NCI-H1417 (cell line): ENCODE measurements at places on chromosomes 1 and 21.

GRCh38 chr1:202165267-202165941, 5.0 kb upstream of the PTPN7 start:
- DNase-seq, result no peak

DNA sequence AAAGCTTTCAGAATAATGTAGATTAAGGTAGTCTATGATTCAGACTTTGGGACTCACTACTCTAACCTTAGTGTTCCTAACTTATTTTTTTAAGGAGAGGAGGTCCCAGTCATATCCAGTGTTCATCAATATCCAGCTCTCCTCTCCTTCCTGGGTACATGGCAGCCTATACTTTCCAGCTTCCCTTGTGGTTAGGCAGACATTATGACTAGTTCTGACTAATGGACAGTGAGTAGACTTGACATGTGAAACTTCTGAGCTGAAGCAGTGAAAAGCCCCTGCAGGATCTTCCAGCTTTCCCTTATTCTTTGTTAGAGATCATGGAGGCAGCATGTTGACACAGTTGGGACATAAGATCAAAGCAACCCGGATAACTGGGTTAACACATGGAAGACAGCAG, 144.2 kb downstream of the PTPRU start:
- DNase-seq, result no peak

GRCh38 chr1:150972417-150972940, 2.2 kb downstream of the CERS2 start:
- no peak for DNase-seq

GRCh38 chr1:28032281-28032680, 56.1 kb downstream of the EYA3 start:
- DNase-seq, result no peak

- no peak for DNase-seq
Measured at GRCh38 chr1:33219886-33220661, 36.2 kb upstream of the ZNF362 start.

DNA sequence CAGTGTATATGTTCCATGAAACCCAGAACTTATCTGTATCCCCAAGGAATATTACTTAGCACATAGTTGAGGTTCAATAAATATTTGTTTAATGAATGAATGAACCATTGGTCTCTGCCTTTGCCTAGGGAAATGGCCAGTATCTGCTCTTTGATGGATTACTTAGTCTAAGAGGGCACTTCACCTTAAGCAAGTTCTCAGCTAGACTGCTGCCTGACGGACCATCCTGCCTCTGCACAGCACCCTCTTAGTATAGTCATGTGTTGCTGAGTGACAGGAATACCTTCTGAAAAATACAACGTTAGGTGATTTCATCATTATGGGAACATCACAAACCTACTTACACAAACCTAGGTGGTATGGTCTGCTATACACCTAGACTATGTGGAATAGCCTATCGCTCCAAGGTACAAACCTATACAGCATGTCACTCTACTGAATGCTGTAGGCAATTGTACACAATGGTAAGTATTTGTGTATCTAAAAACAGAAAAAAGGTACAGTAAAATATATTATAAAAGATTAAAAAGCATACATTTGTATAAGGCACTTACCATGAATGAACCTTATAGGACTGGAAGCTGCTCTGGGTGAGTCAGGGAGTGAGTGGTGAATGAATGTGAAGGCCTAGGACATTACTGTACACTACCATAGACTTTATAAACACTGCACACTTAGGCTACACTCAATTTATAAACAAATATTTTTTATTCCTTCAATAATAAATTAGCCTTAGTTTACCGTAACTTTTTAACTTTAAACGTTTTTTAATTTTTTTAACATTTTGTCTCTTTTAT, 83.7 kb upstream of the LRRC8D start:
- DNase-seq, result peak; percentile 19

- DNase-seq, result no peak
Measured at GRCh38 chr1:161719325-161719611, 2.1 kb upstream of the FCRLB start.

DNA sequence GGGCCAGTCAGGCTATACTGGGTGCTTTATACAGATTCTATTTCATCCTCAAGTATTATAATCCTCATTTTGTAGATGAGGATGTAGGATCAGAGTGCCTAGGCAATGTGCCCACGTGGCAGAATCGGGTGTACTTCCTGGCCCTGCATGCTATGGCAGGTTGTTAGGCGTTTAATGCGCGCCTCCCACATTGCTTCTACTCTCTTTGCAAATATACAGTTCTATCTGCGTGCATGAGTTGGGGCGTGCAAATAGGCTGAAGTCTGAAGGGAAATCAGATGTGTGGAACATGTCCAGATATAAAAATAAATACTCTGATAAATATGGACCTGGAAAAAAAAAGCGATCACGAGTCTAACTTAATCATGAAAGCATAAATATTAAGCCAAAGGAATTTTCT, 194.7 kb upstream of the FMN2 start:
- DNase-seq, result no peak

DNA sequence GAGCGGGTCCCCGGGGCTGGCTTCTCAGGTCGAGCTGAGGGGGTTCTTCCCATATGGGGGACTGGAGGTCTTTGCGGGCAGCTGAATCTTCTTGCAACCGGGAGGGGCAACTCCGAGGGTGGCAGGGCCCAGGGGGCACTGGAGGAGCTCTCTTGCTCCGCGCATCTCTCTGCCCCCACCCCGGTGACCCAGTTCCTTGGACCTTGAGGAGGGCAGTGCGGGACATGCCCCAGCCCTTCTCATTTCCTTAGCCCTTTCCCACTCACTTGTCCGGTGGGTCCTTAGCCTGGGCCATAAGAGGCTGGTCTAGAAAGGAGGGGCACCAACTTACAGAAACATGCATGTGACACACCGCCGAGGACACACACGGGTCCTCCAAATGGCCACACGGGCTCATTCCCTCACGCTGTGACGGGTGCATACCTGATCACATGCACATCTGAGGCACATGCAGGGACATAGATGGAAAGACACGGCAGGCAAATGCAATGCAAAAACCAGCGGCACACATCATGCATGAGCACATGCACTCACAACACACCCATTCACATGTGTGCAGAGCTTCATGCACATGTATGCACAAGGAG, 630 bp downstream of the HPCA start:
- peak; percentile 10 for DNase-seq

DNA sequence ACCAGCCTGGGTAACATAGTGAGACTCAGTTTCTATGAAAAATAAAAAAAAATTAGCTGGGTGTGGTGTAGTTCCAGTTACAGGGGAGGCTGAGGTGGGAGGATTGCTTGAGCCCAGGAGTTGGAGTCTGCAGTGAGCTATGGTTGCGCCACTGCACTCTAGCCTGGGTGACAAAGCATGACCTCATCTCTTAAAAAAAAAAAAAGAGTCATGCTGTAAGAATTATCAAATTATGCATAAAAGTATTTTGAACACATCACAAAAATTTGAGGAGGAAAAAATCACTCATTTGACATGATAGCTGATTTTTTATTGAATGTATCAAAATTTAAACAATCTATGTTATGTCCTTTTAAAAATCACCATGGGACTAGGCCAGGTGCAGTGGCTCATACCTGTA, 17.8 kb downstream of the CCDC30 start:
- DNase-seq, result no peak

DNA sequence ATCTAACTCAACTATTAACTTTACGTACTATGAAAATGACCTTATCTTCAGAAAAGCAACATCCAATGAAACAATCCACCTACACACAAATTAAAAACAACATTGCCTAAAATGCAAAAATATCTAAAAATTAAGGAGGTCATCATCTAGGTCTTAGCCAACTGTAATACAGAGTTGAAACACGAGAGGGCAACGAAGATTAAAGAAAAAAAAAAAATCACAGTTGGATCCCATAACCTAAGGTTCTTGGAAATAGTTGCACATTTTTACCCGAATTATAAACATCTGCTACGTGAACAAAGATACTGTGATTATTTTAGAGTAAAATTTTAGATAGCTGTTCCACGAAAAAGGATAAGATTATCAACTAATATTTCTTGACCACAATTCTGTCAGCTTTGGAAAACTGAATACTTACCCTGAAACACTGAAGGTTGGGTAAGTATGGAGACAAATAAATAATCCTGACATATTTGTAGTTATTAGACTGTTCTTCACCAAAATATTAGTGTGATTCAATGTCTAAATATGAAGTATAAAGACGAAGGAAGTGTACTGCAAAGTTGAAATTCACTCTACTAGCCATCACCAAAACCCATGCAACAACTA, 88.0 kb upstream of the AK4 start:
- peak; percentile 3 for DNase-seq

GRCh38 chr1:46008585-46008984, 123.8 kb downstream of the PIK3R3 start:
- DNase-seq, result no peak

- DNase-seq, result no peak
Measured at GRCh38 chr1:116492358-116492811, 78.4 kb downstream of the CD58 start.

DNA sequence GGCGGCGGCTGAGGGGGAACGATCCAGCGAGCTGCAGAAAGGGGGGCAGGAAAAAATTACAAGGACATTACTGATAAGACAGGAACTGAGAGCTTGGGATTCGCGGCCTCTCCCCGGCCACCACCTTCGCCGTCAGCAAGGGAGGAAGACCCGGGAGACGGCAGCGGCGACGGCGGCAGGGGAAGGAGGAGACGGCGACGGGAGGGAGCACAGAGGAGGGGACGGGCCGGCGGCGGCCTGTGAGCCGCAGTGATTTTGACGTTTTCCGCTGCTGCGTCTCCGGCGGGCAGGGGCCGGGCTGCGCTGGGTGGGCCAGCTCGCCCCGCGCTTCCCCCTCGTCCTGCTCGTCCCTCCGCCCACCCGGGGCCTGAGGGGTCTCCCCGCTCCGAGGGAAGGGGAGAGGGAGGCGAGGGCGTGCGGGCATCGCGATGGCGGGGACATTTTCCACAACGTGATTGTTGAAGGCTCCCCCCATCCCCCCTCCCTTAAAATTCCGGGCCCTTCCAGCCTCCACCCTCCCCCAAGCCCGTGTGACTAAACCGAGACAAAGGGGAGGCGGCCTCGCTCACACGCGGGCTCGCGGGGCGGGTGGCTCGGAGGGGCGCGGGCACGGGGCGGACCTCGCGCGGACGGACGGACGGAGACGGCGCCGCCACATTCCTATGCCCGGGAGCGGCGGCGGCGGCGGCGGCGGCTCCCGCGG, 407 bp downstream of the CAMSAP2 start:
- peak; percentile 87 for DNase-seq

GRCh38 chr1:222167111-222167510, 380.8 kb downstream of the HHIPL2 start:
- peak; percentile 0 for DNase-seq

DNA sequence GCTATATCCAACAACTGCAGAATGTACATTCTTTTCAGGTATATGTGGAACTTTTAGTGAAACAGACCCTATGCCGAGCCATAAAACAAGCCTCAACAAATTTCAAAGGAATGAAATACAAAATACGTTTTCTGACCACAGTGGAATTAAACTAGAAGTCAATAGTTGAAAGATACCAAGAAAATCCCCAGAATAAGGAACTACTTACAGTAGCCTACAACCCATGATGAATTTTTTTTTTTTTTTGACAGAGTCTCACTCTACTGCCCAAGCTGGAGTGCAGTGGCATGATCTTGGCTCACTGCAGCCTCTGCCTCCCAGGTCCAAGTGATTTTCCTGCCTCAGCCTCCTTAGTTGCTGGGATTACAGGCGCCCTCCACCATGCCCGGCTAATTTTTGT, 83.4 kb downstream of the RUNX3 start:
- DNase-seq, result no peak

GRCh38 chr1:92310185-92310597, 11.3 kb downstream of the RPAP2 start:
- DNase-seq, result peak; percentile 58

GRCh38 chr1:27418326-27419185, 26.1 kb downstream of the GPR3 start:
- peak; percentile 32 for DNase-seq

DNA sequence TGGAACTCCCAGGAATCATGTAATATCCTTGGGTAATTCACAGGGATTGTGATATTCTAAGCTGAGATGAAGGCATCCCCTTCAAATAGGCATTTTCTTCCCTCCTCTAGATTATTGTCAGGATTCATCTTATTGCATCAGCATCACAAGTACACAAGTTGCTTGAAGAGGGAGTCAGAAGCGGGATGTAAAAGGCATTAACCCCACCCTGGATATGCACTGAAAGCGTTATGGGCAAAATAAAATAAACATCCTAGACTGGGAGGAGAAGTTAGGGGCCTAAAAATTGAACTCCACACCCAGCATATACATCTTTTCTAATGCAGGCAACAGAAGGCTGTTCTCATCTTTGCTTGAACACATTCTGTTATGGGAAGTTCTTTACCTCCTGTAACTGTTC, 381.2 kb downstream of the SETD4 start:
- DNase-seq, result no peak

GRCh38 chr21:36694031-36694515, 4.8 kb upstream of the SIM2 start:
- no peak for DNase-seq

DNA sequence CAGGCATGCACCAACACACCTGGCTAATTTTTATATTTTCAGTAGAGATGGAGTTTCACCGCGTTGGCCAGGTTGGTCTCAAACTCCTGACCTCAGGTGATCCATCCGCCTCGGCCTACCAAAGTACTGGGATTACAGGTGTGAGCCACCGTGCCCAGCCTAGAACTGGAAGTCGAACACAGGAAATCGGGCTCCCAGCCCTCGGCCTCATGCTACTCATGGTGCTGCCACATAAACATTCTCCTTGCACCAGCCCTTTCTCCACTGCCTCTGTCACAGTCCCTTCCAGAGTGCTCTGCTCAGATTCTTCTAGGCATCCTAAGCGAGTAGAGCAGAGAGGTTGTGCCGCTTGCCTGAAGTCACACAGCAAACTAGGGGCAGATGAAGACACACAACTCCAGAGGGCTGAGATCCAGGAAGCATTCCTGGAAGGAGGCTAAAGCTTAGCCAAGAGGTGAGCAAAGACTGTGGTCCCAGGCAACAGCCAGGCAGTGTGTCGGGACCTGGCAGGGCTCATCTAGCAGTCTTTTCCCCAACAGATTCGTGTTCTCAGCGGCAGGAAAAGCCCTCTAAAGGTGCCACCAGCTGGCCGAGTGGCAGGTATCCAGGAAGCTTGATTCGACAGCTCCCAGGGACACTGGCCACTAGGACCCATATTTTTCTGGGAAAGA, 29.6 kb upstream of the NPPB start:
- no peak for DNase-seq

DNA sequence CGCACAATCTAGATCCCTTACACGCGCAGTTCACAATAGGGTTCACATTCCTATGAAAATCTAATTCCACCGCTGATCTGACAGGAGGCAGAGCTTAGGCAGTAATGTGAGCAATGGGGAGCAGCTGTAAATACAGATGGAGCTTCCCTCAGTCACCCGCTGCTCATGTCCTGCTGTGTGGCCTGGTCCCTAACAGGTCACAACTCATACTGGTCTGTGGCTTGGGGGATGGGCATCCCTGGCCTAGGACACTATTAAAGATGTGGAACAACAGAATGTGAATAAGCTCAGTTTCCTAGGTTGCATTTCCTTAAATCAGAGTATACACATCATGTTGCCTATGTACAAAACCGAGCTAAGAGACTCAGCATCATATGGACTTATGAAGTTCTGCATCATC, 16.2 kb downstream of the IFI44 start:
- no peak for DNase-seq
